GM04504 (cell line): ENCODE measurements at places on chromosomes 1 and 21.
A peak's percentile ranks its signal among the peaks of the same experiment; 100 is the strongest.

GRCh38 chr1:214439352-214440119 is 111.9 kb downstream of the PTPN14 start:
- DNase-seq, result no peak

DNA sequence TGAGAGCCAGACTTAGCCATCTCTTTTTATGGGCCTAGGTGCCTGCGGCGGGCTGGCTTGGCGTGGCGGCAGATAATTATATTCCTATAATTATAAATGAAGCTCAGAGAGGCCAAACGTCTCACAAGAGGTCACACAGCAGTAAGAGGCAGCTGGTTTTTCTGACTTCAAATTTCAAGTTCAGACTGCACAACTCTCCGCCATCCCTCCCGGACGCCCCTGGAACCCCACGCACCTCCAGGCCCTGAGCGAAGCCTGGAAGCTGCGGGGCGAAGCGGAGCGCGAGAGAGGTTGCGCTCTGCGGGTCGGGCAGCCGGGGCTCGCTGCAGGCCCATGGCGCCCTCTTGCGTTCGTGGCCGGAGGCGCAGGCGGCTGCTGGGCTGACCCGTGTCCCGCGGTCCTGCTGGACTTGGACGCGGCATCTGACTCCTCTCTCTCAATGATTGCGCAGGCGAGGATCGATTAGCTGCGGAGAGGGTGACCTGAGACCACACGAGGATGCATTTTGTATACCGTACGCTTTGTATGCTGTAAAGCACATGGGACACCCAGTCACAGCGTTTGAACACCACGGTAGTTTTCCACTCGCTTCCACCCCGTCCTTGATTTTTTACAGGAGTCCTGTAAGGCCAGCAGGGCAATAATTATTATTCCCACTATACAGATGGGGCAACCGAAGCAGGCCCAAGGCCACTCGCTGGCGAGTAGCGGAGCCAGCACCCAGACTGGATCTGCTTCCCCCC is 272.7 kb downstream of the FOXD2 start:
- DNase-seq, result peak; percentile 12

- DNase-seq, result peak; percentile 55
Observed at GRCh38 chr21:17461014-17461413, 51.8 kb upstream of the CXADR start.

DNA sequence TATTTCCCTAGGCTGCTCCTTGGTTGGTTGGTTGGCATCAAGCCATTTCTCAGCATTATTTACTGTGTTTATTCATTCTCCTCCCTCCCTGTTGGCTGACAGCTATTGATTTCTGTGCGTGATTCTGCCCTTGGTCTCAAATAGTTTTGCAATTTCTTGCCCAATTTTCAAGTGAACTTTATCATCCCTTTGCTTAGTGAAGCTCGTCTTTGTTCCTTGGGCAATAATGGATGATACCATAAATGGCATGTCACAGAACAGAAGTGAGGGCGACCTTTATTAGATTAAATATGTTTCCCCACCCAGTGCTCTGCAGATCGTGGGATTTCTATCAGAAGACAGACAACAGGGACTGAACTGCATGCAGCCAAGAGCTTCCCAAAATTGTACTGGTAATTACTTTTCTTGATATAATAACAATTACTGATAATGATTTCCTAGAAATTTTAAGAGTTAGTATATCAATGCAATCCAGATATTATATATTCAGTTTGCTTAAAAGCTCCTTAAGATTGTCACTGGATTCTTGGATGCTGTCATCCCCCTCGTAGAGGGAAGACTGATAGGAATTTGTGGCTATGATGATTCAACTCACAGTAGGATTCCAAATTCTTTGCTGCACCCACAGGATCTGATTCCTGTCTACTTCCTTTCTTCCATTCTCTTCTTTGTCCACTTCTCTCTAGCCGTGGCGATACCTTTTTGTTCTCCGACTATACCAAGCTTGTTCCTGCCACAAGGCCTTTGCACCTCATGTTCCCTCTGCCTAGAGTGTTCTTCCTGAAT is 122.1 kb upstream of the KAZN start:
- peak; percentile 10 for DNase-seq

- DNase-seq, result no peak
Observed at GRCh38 chr1:15935056-15935950, 40.6 kb downstream of the ZBTB17 start.

GRCh38 chr1:169473347-169473746 is 12.4 kb downstream of the SLC19A2 start:
- no peak for DNase-seq

DNA sequence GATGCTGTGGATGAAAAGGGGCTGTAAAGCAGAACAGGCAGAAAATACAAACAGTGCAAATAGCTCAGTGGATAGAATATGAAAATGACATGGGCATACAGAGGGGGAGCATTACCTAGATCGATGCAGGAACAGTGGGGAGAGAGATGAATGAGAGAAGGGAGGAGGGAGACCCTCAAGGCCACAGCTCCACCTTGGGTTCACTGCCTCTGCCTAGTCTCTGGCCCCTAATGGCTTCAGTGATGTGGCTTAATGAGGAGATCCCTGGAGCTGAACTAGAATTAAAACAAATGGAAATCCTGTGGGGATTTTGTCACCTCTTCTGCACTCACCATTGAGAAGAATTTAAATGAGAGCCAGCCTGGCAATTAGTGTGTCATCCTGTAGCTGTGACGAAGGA is 165.0 kb downstream of the TNR start:
- no peak for DNase-seq
